ENCODE measurements at places on chromosomes 6 and 20. TPM values are rescaled to one million over a fixed set of nuclear protein-coding genes. Genes with fewer than 3 reads are reported as not detected.

- DNase-seq: peak; percentile 87
Measured at GRCh38 chr6:37705239-37706051, 7.8 kb upstream of the MDGA1 start.

Gene MATN4
- not detected for total RNA-seq

Gene UTRN
- 86.0 TPM for total RNA-seq

GRCh38 chr6:68834551-68834950 lies 199.5 kb downstream of the ADGRB3 start:
- no peak for DNase-seq

DNA sequence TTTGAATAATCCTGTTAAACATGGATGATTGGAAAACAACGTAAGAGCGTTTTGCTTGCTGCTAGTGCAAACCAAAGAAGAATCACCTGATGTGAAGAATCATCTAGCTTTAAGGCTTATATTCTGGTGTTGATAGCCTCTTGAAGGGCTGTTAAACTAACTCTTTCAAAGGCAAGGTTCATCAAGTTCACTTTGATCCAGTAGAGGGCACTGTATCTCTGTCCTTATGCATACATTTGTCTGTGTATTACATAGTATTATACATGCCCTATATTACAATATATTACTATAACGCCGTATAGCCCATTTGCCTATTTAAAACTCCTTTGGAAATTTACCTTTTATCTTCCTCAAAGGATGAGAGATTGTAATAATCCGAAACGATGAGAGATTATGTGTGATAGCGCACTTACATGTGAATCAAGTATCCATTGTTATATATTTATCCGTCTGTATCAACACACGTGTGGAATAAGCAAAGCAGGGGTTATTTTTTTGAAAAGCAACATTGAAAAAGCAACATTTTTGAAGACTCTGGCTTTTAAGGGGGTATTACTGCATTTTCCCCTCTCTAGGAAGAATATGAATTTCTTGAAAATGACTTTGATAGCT lies 50.8 kb upstream of the NRN1 start:
- no peak for DNase-seq

- DNase-seq: peak; percentile 37
Measured at GRCh38 chr6:14275493-14275851, 157.9 kb downstream of the CD83 start.

DNA sequence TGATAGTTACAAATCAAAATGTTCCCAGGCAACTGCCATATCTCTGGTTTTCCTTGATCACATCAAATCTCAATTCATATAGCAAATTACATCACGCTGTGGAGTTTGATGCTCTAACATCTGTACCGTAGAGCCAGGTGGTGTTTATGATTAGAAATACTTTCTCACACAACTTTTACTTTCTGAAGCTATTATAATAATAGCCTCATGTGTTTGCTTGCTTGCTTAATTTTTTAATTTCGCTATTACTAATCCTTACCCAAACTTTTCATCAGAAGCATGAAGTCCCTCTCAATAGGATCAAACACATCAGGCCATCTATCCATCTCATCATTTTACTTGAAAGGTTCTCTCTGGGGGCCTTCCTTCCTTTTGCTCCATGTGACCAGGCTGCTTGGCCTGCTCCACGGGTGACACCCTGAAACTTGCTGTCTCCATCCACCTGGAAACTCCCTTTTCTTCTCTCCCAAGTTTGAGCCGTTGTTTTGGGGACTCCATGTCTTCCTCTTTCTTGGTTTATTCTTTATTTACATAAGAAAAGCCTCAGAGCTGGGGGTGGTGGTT lies 75.4 kb downstream of the ADAT2 start:
- DNase-seq: no peak

DNA sequence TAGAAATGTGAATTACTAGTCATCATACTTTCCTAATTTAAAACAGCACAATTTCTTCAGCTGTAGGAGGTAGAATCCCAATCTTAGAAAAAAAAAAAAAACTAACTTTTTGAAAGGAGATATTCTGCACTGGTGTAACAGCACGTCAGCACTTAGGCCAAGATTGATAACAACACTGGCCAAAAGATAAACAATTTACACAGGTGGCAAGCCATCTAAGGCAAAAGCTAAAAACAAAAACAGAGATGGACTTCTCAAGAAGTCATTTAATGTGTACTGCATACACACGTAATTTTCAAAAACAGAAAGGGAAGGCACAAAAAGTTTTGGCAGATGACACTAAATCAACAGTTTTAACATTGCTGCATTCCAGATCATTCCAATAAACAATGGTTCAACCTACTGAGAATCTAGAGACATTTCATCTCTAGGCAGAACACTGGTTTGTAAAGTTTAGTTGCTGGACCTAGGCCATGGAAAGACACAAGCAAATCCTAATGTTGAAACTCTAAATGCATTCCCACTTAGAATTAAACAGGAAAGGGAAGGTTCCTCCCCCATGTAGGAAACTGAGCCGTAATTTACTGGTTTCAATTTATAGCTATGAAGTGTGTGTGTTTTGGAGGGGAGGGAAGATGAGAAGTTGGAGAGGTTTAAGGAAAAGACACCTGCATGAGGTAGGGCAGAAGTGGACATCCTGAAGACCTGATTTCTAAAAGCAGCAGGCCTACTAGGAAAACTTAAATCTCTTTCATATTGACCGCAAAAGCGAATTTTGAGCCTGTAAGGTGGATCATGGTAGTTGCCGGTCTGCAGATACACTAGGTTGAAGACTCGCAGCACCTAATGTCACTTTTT lies 1.3 kb downstream of the GCLC start:
- DNase-seq: no peak

Gene WFDC12
- total RNA-seq: not detected

Gene SYTL3
- 4.4 TPM for total RNA-seq

Gene CAGE1
- not detected for total RNA-seq

DNA sequence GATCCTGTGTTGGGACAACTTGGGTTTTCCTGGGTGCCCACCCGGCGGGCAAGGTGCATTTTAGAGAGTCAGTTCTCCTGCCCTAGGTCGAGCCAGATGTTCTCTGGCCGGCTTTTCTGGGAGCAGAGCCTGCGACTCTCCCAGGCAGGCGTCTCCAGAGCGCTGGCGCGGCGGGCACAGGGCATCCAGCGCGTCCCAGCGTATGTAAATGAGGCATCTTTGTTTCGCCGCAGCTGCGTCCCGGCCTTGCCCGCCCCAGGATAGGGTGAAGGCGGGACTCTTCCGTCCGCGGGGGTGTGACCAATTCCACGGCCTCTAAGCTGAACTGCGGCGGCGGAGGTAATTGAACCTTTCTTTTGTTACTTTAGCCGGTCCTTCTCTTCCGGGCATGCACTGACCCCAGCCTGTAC lies 9.1 kb downstream of the GRIK2 start:
- DNase-seq: peak; percentile 49

Gene PDYN
- total RNA-seq: not detected

DNA sequence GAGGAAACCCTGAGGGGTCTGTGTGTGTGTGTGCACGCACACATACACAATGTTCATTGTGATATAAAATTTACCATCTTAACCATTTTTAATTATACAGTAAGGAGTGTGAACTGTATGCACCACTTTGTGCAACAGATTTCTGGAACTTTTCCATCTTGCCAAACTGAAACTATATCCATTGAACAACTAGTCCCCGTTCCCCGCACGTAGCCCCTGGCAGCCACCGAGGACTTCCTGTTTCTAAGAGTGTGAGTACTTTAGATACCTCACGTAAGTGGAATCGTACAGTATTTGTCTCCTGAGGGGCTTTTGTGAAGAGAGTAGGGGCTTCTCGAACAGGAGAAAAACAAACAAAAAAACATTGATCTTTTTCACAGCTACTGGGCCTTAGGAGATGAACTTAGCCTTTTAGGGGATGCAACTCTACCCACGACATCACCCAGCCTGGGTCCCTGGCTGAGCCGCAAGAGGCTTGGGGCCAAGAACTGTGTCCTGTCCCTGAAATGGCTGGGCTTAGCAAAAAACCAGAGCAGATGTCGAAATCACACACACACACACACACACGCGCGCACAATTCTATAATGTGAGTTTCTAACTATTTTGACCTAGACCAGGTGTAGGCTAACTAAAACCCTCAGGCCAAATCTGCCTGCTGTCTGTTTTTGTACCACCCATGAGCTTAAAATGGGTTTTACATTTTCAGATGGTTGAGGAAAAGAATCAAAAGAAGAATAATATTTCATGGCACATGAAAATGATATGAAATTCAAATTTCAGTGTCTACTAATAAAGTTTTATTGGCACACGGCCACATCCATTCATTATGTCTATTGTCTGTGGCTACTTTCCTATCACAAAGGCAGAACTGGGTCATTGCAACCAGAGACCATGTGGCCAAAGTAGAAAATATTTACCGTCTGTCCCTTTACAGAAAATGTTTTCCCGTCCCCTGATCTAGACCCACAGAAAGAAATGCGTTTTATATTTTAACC lies 144.2 kb downstream of the EYA2 start:
- DNase-seq: no peak

DNA sequence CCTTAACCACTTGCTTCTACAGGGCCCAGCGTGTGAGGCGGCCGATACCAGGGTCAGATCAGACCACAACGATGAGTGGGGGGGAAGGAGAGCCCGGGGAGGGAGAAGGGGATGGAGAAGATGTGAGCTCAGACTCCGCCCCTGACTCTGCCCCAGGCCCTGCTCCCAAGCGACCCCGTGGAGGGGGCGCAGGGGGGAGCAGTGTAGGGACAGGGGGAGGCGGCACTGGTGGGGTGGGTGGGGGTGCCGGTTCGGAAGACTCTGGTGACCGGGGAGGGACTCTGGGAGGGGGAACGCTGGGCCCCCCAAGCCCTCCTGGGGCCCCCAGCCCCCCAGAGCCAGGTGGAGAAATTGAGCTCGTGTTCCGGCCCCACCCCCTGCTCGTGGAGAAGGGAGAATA lies 2.8 kb downstream of the RING1 start:
- DNase-seq: no peak

GRCh38 chr6:136250686-136251008 lies 536 bp upstream of the MTFR2 start:
- no peak for DNase-seq

DNA sequence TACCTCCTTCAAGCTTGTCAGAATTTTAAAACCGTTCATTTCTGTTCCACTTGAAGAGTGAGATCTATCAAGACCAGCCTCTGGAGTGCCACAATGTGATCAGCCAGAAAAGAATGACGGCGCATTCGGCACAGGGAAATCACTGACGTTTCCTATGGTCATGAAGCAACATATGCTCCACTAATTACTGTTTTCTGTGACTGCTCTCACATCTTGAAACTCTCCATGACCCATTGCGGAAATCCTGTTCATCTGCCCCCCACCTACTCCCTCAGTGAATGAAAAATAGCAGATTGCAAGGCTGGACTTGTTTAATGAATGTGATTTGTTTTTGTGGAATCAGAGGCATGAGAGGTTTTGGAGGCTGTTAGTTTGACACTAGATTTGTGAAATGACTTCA lies 53.2 kb downstream of the SAMD5 start:
- no peak for DNase-seq

Gene TMEM217
- 0.62 TPM for total RNA-seq

DNA sequence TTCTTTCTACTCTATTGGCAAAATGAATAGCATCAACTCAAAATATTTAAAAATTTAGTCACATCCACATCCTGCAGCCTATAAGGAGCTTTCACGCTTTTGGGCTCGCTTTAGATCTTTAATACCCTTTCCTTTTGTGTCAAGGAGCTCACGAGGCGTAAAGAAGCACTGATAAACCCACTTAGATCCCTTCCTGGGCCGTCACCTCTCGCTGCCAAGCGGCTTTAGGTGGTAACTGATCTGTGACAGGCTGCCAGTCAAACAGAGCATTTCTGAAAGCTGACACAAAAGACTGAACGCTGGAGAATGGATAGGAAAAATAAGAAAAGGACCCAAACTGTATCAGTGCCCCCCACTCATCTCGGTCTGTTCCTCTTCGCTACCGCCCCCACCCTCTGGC lies 385.7 kb upstream of the MMS22L start:
- peak; percentile 18 for DNase-seq

DNA sequence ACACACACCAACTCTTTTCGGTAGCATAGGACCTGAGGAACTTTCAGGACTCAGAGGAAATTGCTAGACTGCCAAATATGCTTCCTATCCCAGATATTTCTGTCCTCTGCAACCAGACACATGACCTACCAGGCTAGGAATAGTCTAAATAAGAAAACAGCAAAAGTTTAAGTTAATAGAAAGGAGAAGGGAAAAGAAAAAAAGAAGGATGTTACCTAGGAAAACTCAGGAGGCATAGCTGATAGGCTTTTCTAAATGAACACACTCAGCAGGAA lies 74.6 kb downstream of the MAP3K5 start:
- DNase-seq: no peak

Gene OR2H2
- total RNA-seq: not detected

DNA sequence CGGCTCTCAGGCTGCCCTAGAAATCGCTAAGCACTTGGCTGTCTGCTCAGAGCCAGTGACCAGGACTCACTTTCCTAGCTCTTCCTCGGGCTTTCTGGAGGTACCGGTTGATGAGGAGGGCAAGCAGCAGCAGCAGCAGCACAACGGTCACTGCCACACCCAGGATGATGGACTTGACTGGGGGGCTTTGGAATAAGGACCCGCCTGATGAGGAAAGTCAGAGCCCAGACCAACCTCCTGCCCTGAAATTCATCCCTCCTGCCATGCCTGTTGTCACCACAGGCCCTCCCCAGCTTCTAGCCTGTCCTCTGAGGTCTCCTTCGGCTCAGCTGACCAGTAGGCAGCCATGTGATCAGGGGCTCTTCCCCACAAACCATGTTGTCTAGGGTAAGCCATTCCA lies 16.2 kb downstream of the TREML2 start:
- DNase-seq: no peak

Gene IL17F
- total RNA-seq: not detected

GRCh38 chr6:15017261-15017660 lies 228.6 kb upstream of the JARID2 start:
- peak; percentile 31 for DNase-seq

- no peak for DNase-seq
Measured at GRCh38 chr6:158808941-158809678, 10.1 kb downstream of the EZR start.

Gene PCSK2
- 1.5 TPM for total RNA-seq

DNA sequence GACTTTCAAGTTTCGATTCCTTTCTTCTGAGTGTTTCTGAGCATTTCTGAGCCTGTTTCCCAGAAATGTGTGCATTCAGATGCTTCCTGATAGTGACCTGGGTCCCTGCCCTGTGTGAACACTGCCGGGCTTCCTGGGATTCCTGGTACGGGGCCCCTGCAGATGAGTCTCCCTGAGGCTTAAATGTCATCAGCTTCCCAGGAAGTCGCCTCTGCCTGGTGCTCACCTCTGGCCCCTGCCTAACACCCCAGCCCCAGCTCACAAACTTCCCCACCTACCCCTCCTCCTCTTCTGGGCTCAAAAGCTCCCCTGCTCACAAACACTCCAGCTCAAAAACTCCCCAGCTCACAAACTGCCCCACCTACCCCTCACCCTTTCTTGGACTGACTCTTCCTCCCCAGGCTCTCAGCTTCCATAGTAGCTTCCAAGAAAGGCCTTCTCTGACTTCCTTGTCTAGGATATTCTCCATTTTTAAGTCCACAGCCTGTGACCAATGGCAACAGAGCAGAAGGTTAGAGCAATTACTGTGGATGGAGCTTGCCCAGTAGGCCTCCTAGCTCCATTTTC lies 42.0 kb downstream of the TGM2 start:
- DNase-seq: no peak

All from left cardiac atrium (tissue), 4 donors.